ENCODE measurements at places on chromosomes 6 and 20. TPM values are rescaled to one million over a fixed set of nuclear protein-coding genes. Genes with fewer than 3 reads are reported as not detected.

- DNase-seq = no peak
Measured at GRCh38 chr6:163739966-163740365, 325.4 kb downstream of the QKI start.

NT5E gene
- 280 TPM for polyA plus RNA-seq

TRIM31 gene
- polyA plus RNA-seq = not detected

TBXT gene
- polyA plus RNA-seq = not detected

IL20RA gene
- 1.3 TPM for polyA plus RNA-seq

SAPCD1 gene
- 1.7 TPM for polyA plus RNA-seq

DNA sequence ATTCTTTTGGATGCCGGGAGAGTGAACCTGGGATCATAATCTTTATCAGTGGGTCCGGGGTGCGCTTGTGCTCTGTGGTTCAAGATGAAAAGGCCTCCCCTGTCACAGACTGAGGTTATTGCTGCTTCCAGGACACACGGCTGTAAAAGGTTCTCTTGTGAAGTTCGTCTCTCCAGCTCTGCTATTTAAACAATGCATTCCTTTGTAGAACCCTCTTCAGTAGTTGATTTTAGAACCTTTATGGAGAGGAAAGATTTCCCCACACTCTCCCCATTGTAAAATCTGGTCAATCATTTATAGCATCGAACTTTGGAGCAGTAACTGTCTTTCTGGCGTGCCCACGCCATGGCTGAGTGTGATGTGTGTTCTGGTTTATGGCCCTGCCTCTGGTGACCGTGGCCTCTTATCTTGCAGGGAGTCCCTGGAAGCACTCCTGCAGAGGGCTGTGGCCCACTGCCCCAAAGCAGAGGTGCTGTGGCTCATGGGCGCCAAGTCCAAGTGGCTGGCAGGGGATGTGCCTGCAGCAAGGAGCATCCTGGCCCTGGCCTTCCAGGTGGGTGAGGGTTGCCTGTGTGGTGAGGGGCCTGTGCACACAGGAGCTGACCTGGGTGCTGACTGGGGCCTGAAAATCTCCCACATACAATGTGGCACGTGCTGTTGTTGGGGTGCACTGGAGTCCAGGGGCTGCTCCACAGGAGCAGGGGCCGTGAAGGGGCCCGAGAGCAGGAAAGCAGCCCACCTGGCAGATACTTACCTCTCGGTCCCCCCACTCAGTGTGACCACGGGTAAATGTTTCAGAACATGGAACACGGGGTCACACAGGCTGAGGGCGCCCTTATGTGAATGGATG, 11.6 kb upstream of the C20orf204 start:
- DNase-seq = no peak

PLEKHG1 gene
- polyA plus RNA-seq = 3.1 TPM

GRCh38 chr20:6122873-6123648, at the start of gene FERMT1:
Gene FERMT1, minus strand, starts transcription at chr20:6123030. Its CDS starts 3,476 bp downstream, at chr20:6119554.
- DNase-seq = peak; percentile 96

GRCh38 chr6:16171400-16171799, 42.5 kb downstream of the MYLIP start:
- no peak for DNase-seq

DNA sequence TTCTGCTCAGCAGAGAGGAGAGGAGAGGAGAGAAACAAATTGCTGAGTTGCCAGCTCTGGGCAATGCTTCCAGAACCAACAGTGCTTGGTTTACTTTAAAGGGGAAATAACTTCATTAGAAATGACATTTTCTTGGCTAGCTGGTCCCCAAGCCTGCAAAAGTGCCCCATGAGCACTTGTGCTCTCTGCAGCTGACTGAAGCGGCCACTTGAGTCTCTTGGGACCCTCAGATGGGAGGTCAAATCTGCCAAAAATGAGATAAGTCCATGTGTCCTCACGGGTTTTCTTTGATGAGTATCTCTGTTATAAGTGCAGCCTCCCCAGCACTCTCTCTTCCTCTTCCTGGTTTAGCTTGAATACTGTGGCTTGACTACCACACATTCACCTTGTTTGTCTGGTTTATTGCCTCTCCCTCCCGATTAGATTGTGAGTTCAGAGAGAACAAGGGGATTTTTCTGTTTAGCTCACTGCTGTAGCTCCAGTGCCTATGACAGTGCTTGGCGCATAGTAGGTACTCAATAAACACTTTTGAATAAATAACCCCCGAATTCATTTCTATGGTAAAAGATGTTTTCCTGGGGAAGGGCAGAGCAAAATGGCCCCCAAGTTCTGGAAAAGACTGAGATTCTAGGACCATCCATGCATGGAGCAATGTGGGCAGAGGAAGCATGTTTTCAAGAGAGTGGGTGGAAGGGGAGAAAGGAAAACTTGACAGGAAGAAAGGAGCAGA, 7.0 kb upstream of the RIN2 start:
- no peak for DNase-seq

GRCh38 chr6:137399881-137400443, 94.2 kb downstream of the OLIG3 start:
- DNase-seq = no peak
